ENCODE measurements at places on chromosomes 6 and 20.

- DNase-seq = no peak
Observed at GRCh38 chr6:149153693-149154092, 163.8 kb upstream of the TAB2 start.

DNA sequence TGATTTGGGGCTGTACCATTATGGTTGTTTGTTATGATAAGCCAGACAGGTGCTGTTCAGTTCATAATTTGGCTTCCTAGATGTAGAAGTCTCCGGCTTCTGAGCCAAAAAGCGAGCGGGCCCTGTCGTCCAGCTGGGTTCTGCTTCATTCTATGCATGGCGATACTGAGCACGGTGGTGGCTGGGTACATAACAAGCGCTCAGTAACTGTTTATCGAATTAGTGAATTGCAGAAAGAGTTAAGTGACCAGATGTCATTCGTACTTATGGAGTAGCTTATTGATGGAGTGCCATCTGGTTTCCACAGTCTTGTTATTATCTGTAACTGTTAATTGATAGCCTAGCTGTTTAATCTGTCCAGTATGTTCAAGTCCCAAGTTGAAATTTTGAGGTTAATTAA, 85.0 kb downstream of the DTD1 start:
- DNase-seq = no peak

GRCh38 chr20:46900826-46901225, 6.2 kb downstream of the EYA2 start:
- no peak for DNase-seq

DNA sequence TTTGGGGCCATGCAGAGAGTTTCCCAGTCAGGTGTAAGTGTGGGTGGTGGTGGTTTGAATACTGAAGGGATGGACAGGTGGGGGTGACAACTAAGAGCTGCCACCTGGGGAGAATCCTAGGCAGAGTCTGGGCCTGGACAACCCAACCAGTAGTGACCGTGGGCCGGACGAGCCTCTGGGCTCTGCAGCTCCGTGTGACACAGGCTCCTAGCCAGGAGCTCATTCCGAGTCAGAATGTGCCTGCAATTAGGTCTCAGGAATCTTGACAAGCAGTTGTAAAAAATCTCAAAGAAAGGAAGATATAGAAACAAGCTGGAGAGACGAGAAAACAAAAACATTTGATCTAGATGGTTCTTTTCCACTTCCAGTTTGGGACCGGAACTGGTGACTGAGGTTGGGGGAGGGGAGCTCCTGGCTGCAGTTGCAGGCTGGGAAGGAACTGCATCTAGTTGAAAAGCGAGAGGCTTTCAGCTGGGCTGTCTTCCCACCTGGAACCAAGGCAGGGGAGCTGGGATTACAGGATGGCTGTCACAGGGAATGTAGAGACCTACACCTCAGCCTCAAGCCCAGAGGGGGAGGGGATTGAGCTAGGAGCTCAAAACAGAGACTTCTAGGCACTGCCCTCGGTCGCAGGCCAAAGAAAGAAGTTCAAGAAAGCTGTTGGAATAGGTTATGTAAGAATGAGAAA, 156.9 kb downstream of the PAX1 start:
- DNase-seq = peak; percentile 59

- no peak for DNase-seq
Observed at GRCh38 chr6:138524526-138524925, 25.2 kb upstream of the NHSL1 start.

DNA sequence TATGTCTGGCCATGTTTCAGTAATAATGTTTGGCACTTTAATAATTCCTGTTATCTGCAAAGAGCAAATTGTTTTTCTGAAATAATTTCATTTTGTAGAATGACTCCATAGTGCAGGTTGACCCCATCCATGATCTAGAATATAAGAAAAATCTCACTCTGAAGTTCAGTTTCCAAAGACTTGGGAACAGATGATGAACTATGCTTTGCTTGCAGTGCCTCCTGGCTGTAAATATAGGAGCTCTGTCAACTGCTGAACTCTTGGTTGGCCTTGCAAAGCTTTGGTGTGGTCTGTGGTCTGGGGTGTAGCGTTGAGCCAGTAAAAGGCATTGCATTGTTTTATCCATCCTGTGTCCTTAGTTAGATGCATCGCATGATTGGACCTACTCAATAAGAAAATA, 104.0 kb downstream of the PLCB4 start:
- DNase-seq = no peak

DNA sequence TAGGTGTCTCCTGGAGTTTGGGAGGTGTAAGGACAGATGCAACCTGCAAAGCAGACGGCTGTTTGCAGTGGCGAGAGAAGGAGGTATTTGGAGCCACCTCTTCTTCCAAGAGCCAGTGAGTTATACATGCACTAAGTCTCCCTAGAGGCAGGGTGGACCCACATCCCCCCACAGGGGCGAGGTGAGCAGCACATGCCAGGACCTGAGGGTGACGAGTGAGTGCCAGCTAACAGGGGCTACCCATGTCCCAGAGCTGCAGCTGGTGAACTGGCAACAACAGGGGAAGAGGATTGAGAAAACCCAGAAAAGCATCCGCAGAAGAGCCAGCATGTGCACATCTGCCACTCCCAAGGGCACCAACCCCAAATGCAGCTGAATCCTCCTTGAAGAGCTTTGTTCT, 95.1 kb downstream of the CD83 start:
- DNase-seq = no peak

GRCh38 chr6:51514748-51515402, 572.5 kb downstream of the PKHD1 start:
- no peak for DNase-seq

GRCh38 chr20:16514140-16514539, 59.1 kb downstream of the KIF16B start:
- no peak for DNase-seq

DNA sequence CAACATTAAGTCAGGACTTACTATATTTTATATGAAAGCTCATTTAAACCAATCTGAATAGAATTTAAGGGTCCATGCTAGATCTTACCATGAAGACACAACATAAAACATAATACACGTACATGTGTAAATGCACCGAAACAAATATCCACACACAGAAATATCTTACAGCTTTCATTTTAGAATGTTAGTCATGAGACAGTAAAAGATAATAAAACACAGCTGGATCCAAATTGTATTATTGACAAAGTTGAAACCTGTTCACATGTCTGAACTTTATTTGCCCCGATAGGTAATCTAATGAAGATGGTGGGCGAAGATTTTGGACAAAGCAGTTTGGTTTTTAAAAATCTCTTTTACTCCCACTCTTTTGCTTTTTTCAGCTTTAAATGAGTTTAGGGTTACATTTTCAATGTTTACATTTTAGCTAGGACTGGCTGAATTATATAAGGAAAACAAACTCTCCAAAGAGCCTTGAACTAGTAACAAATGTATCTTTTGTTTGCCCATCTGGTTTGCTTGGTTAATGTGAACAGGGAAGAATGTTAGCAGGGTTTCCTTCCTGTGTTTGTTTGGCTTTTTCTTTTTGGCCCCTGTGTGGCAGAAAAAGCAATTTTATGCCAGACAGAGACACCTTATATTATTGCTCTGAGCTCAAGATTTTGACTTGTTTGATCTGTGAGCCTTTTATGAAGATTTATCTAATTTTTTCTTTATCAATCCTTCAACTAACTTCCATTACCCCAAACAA, 5.1 kb upstream of the TMEM181 start:
- no peak for DNase-seq

- DNase-seq = no peak
Observed at GRCh38 chr6:109662192-109662591, 28.8 kb downstream of the AK9 start.

DNA sequence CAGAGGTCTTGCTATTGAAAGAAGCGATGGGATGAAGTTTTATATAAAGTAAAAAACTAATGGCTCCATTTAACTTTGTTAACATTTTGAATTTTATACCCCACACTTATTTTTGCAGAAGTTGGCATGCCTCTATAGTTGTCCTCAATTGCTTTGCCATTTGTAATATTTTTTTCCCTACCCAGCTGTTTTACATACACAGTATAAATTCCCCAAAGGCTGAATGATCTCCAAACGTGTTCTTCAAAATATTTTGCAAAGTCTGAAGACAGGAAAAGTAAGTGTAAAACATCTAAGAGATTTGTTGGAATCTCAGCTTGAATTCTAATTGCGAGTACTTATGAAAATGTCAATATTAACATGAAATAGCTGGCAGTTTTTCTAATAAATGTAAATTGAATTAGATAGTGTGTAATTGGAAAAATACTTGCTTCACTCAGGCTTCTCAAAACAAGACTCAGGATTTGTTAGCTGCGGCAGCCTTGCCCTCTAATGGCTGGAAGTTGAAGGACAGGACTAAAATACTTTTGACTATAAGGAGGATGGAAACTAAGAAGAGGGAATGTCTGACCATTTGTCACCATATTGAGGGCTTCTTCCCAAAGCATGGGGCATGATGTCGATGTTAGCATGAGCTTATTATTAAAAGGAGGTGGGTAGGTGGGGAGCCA, 226.8 kb downstream of the UST start:
- DNase-seq = no peak

DNA sequence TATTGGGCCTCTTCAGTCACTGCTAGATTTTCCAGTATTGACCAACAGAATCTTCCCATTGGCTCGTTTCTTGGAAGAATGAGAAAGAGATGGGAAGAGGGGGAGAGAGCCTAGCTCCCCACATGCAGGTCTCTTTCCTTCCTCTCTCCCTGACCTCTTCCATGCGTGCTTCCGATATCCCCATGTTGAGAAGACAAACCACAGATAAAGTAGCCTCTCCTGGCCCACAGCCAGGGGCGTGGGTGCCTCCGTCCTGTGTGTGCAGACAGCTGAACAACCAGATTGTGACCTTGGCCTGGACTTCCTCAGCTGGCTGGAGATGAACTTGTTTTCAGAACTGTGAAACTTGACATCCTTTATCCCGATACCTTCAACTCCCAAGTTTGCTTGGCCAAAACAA, 71.0 kb downstream of the EDN3 start:
- DNase-seq = no peak

DNA sequence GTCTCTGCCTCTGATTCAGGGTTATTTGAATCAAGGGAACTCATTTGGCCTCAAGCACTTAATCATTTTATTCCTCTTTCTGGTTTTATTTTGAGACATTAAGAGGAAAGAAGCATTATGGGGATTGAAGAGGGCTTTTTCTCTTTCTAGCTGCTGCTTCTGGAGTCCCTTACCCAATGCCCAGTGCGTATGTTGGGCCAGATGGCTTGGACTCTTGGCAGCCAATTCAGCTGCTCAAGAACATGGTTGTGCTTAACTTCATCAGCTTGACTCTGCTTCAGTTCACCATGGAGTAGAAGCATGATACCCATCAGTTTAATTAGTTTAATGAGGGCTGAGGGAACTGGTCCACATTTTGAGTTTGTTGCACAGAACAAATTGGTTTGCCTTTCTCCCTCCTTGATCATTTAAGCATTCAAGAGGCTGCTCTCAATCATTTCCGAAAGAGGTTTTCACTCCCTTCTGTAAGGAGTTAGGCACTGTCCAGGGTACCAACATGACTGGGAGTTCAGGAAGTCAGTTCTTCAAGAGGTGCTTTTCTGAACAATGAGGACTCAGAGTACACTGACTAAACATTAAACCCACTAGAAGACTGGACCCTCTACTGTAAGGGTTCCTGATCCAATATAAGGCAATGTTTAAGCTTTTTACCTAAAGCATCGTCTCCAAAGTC, 14.6 kb downstream of the PDYN start:
- DNase-seq = no peak

DNA sequence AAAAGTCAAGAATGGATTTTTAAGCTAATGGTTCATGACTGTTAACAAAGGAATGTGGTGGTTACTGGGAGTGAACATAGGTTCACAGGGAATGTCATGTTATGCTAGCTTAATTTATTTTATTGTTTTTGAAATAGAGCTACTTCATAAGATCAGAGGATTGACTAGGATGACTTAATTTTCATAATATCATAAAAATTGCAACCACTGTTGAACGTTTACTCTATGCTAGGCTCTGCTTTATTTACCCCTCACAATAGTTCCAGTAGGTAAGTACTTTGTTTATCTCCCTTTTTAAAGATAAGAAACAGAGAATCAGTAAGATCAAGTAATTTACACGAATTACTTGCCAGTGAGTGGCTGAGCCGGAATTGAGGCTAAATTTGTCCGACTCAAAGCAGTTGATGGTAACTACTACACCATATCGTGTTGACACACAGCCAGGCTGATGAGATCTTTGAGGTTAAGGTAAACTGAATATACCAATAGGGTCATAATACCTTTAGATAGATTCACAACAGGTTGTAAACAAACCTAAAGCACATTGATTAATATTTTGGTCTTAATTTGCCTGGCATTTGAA, 194.6 kb upstream of the CITED2 start:
- DNase-seq = no peak

- no peak for DNase-seq
Observed at GRCh38 chr20:22387452-22387851, 196.9 kb downstream of the FOXA2 start.

DNA sequence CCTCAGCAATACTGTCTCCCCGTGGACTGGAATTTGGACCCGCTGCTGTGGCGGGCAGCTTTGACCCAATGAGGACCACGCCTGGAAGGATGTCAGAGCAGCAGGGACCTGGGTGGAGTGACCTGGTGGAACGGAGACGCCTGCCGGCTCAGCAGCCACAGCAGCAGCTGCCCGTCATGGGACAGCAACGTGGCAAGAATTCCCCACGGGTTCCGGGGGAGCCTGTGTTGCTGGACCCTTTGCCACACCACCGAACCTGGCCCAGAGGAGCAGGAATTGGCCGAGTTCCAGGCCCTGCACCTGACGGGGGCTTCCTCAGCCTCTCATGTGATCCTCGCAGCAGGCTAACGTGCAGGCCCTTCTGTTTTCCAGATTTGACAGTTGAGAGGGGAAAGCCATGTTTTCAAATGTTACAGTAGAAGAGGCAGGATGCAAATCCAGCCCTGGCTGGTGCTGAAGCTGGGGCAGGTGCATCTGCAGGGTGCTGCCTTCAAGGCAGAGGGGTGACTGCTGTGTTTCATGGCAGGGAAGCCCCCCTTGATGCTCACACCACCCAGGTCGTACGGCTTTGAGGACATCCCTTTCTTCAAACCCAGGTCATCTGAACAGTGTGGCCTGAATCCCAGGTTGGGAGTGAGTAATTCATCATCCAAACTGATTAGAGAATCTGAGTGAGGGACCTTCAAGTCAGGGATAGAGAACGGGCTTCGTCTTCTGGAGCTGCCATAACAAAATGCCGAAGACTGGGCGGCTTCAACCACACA, 93.4 kb downstream of the THBS2 start:
- DNase-seq = no peak

- DNase-seq = no peak
Observed at GRCh38 chr6:166598441-166599138, 12.1 kb upstream of the RAMACL start.

- DNase-seq = no peak
Observed at GRCh38 chr6:96940322-96940721, 15.8 kb downstream of the KLHL32 start.

DNA sequence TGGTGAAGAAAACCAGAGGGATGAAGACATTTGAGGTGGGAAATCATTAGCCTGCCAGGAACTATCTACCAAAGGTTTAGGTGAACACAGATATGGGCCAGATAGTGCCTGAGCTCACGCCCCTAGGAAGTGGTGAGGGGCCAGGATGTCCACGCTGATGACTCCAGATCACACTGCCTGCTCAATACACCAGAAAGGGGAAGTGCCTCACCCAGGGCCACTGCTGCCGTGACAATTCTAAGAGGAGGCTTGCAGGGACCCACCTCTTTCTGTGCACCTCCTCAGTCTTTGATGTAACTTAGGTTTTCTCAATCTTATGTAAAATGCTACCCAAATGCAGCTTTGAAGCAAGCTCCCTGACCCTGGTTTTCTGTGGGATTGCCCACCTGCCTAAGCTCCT, 5.4 kb upstream of the RAB44 start:
- no peak for DNase-seq
